ENCODE measurements at places on chromosomes 4 and X. TPM values are rescaled to one million over a fixed set of nuclear protein-coding genes. Genes with fewer than 3 reads are reported as not detected.

Gene MXRA5
- 1.1 TPM for total RNA-seq

Gene HHIP
- 8.6 TPM for total RNA-seq

Gene NPNT
- not detected for total RNA-seq

Gene BEX5
- total RNA-seq = not detected

Gene TRMT44
- 7.3 TPM for total RNA-seq

Gene DHRSX
- 28.3 TPM for total RNA-seq

Gene CXorf38
- total RNA-seq = 10.0 TPM

Gene CT83
- total RNA-seq = not detected

Gene CACNA1F
- total RNA-seq = not detected

Gene AGA
- total RNA-seq = 35.8 TPM

Gene DACH2
- total RNA-seq = 4.4 TPM

Gene MND1
- total RNA-seq = 3.3 TPM

Gene TRO
- total RNA-seq = 25.8 TPM

Gene NEUROG2
- not detected for total RNA-seq

Gene DCLK2
- total RNA-seq = 11.3 TPM

Gene IL21
- total RNA-seq = not detected

Gene C4orf50
- not detected for total RNA-seq

Gene GABRG1
- not detected for total RNA-seq

Gene SGMS2
- total RNA-seq = 57.5 TPM

Gene COX7B2
- total RNA-seq = not detected

Gene GATB
- 20.3 TPM for total RNA-seq

Gene SPANXD
- total RNA-seq = not detected

Gene CYBB
- not detected for total RNA-seq

Gene AKAP14
- not detected for total RNA-seq

Gene TREX2
- total RNA-seq = 0.36 TPM

Gene TCEANC
- total RNA-seq = 1.4 TPM

Gene STOX2
- total RNA-seq = 5.4 TPM

Gene KLHL4
- 1.7 TPM for total RNA-seq

Gene SLC10A4
- not detected for total RNA-seq

Gene RAB33A
- total RNA-seq = 1.6 TPM

Gene SLC4A4
- total RNA-seq = 16.8 TPM

Gene ANKRD17
- 77.2 TPM for total RNA-seq

Gene GC
- not detected for total RNA-seq

Gene HNRNPH2
- total RNA-seq = 54.3 TPM

Gene CEP135
- total RNA-seq = 3.2 TPM

Gene MTHFD2L
- total RNA-seq = 9.2 TPM

Gene SLC6A14
- total RNA-seq = not detected

Gene AKAP4
- total RNA-seq = not detected

Gene UGT2A1
- not detected for total RNA-seq

Gene ESX1
- not detected for total RNA-seq

Gene CXCL11
- under 0.01 TPM for total RNA-seq

Gene RIPPLY1
- not detected for total RNA-seq

Gene HELT
- total RNA-seq = not detected

Gene CLDN22
- not detected for total RNA-seq

Gene POU4F2
- not detected for total RNA-seq

Gene ANK2
- 5.3 TPM for total RNA-seq

Gene CXCL8
- 3.3 TPM for total RNA-seq

Gene SYP
- not detected for total RNA-seq

Gene FAM53A
- 2.0 TPM for total RNA-seq

Gene GAGE12H
- not detected for total RNA-seq

Gene IBSP
- total RNA-seq = not detected
